ENCODE measurements at places on chromosomes 4 and X.

GRCh38 chrX:30875957-30876356, 13.1 kb downstream of the TAB3 start:
- DNase-seq, result no peak

DNA sequence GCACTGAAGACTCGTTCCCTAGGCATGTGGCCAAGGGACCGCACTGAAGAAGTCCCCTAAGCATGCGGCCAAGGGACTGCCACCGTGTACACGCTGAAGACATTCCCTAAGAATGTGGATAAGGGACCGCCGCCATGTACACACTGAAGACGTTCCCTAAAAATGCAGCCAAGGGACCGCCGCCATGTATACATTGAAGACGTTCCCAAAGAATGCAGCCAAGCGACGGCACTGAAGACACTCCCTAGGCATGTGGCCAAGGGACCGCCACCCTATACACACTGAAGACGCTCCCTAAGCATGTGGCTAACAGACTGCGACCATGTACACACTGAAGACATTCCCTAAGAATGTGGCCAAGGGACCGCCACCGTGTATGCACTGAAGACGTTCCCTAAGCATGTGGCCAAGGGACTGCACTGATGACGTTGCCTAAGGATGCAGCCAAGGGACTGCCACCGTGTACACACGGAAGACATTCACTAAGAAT, 31.5 kb downstream of the DHRSX start:
- no peak for DNase-seq

- no peak for DNase-seq
Measured at GRCh38 chr4:35725131-35725530, 519.2 kb downstream of the ARAP2 start.

DNA sequence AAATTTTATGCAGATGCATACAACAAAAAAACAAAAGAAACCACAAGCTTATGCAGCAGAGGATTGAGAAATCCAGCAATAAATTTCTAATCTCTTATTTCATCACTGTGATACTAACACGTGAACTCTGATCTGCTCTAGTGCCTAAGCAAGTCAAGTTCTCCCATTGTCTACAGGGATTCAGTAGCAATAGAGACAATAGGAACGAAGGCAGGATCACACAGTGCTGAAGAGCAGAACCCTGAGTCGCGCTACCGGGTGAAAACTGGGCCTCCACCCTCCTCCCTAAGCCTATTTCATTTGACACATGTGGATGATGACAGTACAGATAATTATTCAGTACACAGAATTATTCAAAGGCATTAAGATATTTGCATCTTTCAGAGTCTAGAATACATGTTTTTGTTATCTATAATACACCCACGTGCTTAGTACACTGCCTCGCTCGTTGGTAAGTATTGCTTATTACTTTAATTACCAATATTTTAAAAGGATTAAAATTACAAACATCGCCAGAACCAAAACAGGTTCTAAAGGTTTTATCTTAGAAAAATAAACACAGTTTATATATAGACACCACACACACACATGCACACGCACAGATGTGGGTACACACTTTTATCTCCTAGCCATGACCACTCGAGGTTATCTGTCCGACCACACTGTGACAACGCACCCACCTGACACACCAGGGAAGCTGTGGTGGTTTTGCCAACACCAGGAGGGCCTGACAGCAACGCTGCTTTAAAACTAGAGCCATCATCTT, 60.1 kb downstream of the RFC1 start:
- no peak for DNase-seq

- DNase-seq, result no peak
Measured at GRCh38 chr4:76488888-76489685, 54.1 kb downstream of the SHROOM3 start.

GRCh38 chrX:2928583-2929434, at the start of gene ARSD:
TSS of gene ARSD (minus strand) at chrX:2929339. CDS start at chrX:2929275, 64 bp downstream.
- DNase-seq, result no peak
